Activated CD4-positive, alpha-beta T cell treated with anti-CD3 and anti-CD28 coated beads for 48 hours (primary cell): ENCODE measurements at places on chromosomes 1 and 21.

DNA sequence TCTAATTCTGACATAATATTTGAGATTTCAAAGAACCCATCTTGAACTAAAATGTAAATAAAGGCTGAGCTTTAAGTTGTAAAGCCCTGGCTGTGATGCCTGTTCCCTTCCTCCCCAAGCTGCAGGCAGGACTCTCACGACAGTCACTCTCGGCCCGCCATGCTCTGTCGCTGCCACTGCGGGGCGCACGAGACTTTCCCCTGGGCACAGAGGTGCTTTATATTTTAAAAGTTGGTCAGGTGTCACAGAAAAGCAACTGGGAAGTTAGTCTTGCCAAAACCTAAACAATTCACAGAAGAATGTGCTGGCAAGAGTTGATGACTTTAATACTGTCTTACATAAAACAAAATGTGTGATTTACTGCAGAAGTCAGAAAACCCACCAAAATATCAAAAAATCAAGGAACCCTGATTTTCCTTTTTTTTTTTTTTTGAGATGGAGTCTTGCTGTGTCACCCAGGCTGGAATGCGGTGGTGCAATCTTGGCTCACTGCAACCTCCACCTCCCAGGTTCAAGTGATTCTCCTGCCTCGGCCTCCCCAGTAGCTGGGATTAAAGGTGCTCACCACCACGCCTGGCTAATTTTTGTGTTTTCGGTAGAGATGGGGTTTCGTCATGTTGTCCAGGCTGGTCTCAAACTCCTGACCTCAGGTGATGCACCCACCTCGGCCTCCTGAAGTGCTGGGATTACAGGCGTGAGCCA is 10.7 kb downstream of the LRRC47 start:
- peak; percentile 52 for DNase-seq

DNA sequence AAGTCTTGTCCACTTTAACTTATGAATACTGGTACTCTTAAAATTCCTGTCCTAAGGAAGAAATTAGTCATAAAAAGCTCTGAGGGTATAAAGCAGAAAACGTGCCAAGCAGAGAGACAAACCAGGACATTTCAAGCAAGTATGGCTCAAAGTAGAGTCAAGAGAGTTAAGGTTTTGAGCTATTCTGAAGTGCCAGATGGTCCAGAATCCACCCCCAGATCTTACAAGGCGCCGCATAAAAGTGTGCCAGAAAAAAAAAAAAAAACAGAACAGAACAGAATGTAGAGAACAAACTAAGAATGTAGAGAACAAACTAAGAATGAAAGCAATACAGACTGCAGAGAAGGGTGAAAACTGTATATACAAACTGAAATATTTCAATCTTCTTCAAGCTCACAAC is 12.5 kb downstream of the EPS15 start:
- DNase-seq: no peak

DNA sequence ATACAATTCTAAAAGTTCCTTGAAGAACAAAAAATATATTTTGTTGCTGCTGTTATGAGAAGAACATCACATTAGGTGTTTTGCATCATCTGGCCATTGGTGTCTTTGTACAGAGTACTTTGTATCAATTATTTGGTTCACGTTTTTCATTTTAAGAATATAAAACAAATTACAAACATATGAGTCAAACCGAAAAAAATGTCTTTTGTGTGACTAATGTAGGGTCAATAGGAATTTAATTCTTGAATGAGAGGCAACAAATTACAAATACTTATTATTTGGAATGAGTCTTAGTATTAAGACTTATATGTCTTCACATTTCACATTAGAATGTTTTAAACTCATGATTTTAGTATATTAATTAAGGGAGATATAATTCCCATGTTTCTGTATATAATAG is 54.8 kb downstream of the NR5A2 start:
- no peak for DNase-seq

GRCh38 chr1:100217834-100218233 is 31.8 kb downstream of the DBT start:
- DNase-seq: no peak

GRCh38 chr1:209176866-209177430 is 406.6 kb upstream of the CAMK1G start:
- DNase-seq: no peak

DNA sequence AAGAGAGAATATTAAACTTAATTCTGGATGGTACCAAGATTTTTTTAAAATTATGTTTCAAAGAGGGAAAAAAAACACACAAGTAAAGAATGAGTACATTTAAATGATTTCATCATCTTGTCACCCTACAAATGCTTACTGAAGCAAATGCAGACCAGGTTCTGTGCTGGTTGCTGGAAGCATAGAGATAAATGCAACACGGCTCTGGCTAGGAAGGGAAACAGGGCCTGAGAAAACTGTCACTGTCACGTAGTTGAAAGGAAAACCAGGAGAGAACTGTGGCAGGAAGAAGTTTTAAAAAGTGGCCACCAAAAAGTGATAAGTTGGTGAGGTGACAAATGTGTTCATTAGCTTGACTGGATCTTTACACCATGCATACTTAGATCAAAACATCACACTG is 336.9 kb upstream of the NFIA start:
- no peak for DNase-seq

DNA sequence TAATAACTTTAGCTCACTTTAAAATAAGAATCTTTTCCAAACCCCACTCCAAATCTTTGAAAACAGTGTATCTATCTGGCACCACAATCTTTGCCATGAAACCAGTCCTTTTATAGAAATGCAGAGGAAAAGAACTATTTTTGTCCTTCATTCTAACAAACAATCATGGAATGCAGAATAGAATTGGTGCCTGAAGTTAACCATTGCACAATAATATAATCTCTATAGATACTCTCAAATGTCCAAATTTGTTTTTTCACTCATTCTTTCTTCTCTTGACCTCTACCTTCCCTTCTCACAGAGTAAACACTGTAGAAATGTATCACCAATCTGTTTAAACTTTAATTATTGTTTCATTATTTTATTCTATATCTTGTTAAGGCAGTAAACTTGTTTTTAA is 34.8 kb downstream of the TTLL7 start:
- no peak for DNase-seq

DNA sequence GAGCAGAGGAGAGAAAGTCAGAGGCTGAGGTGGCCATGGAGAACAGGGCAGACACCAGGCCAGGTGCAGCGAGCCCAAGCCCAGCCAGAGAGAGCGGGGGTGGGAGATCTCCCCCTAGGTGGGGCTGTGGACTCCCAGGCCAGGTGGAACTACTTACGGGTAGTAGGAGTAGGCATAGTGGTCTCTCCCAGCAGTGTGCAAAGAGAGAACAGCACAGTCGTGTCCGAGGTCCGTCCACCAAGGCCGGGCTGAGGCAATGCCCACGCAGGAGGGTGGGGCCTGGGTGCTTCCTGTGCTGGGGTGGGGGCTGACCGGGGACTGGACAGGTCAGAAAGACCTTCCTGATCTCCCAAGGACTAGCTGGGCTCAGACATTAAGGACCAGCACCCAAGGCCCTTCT is 263.7 kb downstream of the PTPRU start:
- DNase-seq: no peak

DNA sequence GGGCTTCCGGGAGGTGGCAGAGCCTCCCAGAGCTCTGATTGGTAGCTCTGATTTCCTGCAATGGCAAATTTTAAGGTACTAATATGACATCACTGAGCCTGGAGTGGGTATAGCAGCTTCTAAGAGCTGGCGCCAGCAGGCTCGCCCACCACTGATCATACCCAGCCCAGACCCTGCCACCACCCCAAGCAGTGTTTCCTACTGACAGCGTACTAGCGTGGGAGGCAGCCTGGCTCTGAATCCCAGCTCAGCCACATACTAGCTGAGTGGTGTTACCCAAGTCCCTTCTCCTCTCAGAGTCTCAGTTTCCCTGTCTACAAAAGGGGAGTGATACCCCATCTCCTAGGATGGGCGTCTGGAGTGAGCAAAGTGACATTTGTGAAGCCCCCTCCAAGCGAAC is 13.0 kb upstream of the ALDH4A1 start:
- no peak for DNase-seq
